ENCODE measurements at places on chromosomes 12 and 14.

- DNase-seq, result no peak
Measured at GRCh38 chr14:48035836-48036235, 360.4 kb upstream of the MDGA2 start.

DNA sequence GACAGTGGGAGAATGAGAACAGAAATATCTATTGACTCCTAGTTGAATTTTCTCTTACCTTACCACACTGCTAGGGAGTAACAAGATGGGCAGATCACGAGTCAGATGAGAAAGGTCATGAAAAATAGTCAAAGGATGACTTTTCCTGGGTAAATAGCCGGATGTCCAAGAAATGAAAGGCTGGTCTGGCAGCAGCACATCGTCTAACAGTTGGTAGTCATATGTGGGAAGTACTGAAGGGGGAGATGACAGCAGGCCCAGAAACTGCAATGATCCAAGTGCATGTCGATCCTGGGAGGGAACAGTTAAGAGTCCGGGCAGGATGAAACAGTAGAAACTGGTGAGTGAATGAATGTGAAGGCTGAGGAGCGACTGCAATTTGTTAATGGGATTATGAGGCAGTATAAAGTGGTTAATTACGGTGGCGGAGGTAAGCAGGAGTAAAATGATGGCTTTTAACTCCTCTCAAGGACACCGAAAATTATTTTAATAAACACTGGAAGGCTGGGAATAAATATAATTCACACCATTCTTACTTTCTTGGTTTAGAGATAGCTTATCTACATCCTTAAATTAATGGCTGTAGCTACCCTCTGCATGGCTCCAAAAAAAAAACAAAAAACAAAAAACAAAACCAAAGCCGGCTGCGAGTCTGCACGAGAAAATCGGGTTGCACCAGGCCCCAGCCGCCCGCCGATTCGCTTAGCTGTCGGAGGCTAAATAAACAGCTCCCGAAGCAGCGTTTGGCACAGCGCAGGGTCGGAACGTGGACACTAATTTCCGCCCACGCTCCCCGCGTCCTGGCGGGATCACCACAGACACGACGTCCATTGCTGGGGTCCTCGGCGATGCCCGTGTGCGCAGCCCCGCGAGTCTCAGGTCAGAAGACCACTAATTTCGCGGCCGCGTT is 1.0 kb upstream of the ERC1 start:
- DNase-seq, result peak; percentile 75

DNA sequence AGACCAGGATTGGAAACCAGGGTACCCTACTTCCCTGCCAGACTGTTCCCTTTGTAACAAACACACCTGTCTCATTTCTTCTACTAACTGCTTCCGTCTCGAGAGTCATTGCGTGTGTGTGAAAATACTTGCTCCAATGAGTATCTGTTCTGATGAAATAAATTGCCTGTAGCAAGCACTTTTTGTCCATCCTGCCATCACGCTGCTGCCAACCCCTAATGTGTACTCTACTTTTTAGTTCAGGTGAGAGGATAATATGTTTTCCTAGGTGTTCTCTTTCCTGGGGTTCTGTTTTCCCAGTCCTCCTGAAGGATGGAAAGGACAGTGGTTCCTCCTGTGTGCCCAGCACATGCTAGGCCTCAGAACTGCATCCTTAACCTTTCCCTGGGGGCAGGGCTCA is 1.0 kb downstream of the TUNAR start:
- DNase-seq, result no peak

GRCh38 chr12:3119192-3119755 is 42.1 kb downstream of the TSPAN9 start:
- DNase-seq, result no peak

GRCh38 chr12:109115758-109116610 is at the start of gene ACACB:
Gene ACACB, plus strand, starts transcription at chr12:109116587. Its CDS starts 22,819 bp downstream, at chr12:109139406.
- DNase-seq, result no peak

- DNase-seq, result no peak
Measured at GRCh38 chr12:59632408-59632807, 36.6 kb downstream of the SLC16A7 start.

GRCh38 chr12:125081427-125081826 is 16.2 kb downstream of the AACS start:
- no peak for DNase-seq

- DNase-seq, result no peak
Measured at GRCh38 chr12:9648701-9649531, 20.6 kb upstream of the CLEC2D start.

GRCh38 chr12:113744802-113745395 is 221.2 kb downstream of the RBM19 start:
- DNase-seq, result no peak

- DNase-seq, result no peak
Measured at GRCh38 chr14:28831126-28831525, 64.5 kb downstream of the FOXG1 start.

GRCh38 chr12:124411953-124412645 is 117.2 kb downstream of the RFLNA start:
- DNase-seq, result no peak

Data from A549 (cell line).